Putamen (tissue), 1 donor: ENCODE measurements at places on chromosomes 4 and X.
A peak's percentile ranks its signal among the peaks of the same experiment; 100 is the strongest.

- no peak for DNase-seq
These were observed 17.5 kb downstream of the ANXA5 start for GRCh38 chr4:121679267-121679666.

- DNase-seq: peak; percentile 43
These were observed 3.5 kb upstream of the SLIT2 start for GRCh38 chr4:20248155-20248558.

- DNase-seq: no peak
These were observed 1715.2 kb upstream of the ADGRL3 start for GRCh38 chr4:59484944-59485343.

- DNase-seq: no peak
These were observed 35.9 kb downstream of the TBC1D19 start for GRCh38 chr4:26619784-26620183.

- DNase-seq: no peak
These were observed 2389.0 kb upstream of the AGA start for GRCh38 chr4:179831274-179831673.
